Choroid plexus epithelial cell (primary cell): ENCODE measurements at places on chromosomes 13 and 19.

GRCh38 chr19:10478476-10478875 is 24.7 kb downstream of the KEAP1 start:
- no peak for DNase-seq

DNA sequence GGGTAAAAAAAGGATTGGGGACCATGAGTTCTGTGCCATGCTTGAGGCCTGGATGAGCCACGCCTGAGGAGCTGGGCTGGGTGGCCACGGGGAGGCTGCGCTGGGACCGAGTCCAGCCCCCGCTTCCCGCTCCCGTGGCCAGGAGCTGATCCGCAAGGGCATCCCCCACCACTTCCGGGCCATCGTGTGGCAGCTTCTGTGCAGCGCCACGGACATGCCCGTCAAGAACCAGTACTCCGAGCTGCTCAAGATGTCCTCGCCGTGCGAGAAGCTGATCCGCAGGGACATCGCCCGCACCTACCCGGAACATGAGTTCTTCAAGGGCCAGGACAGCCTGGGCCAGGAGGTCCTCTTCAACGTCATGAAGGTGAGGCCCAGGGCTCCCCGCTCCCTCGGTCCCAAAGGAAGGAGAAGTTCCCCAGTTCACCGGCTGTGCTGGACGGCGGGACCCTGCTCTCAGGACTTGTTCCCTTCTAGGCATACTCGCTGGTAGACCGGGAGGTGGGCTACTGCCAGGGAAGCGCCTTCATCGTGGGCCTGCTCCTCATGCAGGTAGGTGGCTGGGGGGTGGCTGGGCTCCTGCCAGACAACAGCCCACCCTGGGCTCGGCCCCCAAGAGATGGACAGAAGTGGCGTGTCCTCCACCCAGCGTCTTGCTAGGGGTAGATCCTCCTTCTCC is 18.9 kb downstream of the EVI5L start:
- DNase-seq = no peak

DNA sequence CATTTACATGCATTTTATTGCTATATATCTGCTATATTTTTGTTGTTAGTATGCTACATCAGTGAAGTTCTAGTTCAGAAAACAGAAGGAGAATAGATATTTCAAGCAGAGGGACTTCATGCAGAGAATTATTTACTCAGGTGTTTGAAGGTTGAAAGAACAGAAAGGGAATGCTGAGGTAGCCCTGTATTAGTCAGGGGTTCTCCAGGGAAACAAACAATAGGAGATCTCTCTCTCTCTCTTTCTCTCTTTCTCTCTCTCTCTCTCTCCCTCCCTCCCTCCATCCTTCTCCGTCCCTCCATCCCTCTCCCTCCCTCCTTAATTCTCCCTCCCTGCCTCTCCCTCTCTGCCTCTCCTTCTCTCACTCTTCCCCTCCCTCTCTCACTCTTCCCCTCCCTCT is 114.3 kb upstream of the TDRD3 start:
- DNase-seq = no peak

GRCh38 chr19:18317961-18318800 is 4.7 kb downstream of the LSM4 start:
- DNase-seq = no peak

DNA sequence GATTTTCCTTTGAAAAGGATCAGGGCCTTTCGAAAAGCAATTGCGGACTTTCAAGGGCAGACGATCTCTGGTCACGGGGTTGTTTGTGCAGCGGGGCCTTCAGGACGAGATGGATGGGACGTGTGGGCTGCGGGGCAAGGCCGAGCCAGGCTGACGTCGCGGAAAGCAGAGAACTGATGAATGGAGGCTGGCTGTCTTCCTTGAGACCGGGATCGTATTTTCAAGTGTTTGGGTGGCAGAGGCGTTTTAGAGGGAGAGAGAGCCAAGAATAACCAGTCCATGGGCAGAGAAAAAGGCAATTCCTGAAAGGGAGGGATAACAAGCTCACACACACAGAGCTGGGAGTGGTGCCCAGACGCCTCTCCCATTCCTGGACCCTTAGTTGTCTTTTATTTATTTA is 138.9 kb upstream of the USP29 start:
- no peak for DNase-seq

DNA sequence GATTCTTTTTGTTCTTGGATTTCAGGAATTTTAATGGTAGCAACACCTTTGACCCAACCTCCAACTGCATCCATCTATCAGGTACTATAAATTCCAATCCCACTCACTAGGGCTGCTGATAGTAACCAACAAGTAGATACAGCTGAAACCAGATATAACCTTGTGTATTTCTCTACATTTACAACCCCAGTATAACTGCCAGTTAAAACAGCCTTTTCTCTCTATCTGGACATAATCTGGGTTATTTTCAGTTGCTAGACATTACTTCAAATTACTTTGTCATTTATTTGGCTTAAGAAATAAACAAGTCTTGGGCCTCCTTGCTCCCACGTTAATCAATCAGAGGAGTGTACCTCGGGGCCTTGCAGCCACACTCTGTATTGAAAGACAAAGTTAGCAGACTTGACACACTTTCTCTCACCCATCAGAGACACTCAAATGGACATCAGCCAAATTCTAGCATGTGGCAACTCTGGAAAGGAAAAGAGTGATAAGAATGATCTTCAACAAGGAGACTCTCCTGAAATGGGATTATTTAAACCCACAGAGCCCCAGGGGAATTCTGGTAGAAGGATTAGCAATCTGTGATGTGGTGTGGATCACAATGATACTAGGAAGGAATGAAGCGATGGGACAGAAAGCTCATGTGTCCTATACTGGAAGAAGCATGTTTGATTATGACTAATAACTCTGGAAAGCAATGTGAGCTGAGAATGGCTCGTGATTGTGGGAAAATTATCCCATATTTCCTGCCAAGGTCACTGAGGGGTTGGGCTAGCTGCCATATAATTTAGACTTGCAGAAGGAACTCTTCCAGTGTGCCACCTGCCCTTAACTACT is 157.5 kb downstream of the FLT1 start:
- peak; percentile 59 for DNase-seq

DNA sequence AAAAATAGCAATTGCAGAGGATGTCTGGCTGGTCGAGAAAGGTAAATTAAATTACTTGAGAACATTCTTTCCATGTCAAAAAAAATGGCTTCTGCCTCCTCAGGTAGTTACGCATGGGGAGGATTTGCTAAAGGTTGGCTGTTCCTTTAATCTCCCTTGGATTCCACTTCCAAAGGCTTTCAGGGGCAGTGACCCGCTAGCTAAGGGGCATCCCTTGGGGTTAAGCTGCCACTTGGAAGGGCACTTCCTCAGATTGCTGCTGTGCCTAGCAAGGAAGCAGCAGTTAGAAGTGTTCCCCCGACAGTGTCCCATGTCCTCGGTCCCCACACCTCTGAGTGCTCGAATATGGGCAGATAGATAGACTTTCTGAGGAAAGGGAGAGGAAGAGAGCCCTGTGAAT is 108.5 kb downstream of the RGCC start:
- DNase-seq = no peak

DNA sequence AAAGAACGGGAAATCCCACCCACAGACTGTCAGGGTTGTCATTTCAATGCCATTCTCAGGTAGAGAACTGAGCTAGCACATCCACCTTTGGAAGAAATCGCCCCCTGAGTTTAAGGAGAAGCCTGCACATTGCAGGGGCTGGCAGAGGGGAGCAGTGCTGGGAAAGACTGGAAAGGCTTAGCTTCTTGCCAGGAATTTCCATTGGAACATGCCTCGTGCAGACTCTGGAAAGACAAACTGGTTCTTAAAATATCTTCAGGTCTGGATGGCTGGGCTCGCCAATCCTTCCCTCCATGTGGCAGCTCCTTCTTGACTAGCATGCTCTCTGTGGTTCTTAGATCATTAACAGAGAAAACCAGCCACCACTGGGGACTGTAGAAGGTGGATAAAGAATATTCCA is 414.1 kb downstream of the TSHZ3 start:
- no peak for DNase-seq
